ENCODE measurements at places on chromosomes 7 and 10.

GRCh38 chr10:115409347-115409746 is 316.2 kb downstream of the ATRNL1 start:
- no peak for DNase-seq

GRCh38 chr10:69343905-69344304 is 65.6 kb downstream of the HK1 start:
- DNase-seq, result no peak

- DNase-seq, result no peak
Measured at GRCh38 chr7:132732321-132732865, 156.1 kb upstream of the PLXNA4 start.

DNA sequence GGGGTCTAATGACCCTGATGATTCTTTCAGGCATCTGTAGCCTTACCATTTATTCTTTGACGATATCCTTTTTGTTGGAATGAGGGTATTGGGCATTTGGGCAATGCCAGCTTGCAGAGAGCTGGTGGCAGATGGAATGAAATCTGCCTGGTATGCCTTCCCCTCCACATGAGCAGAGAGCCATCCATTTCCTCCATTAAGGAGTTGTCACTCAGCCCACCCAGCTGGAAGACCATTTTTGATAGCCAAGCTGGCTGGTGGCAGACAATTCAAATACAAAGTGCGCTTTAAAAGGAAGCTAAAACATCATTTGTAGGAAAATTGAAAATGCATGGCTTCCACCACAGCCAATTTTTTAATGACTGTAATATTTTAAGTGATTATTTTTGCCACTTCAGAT is 240.1 kb upstream of the SLC26A5 start:
- DNase-seq, result no peak

GRCh38 chr7:32588657-32589056 is 93.4 kb downstream of the AVL9 start:
- no peak for DNase-seq

All from esophagus muscularis mucosa (tissue), 4 donors.